ENCODE measurements at places on chromosomes 4 and X.

DNA sequence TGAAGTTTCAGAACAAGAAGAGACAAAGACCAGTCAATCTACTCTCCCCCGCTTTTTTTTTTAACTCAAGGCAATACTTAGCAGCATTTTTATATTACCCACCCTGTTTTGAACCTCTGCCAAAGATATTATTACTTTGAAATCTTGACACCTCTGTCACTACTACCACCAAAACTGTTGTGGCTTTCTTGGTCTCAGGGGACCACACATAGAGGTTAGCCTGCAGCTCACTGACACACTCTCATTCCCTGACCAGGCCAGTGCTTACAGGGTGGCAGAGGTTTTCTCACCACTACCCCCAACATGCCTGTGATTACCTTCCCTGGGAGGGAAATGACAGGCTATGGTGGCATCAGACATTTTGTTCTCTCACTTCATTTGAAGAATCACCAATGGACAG lies 137.4 kb upstream of the STIM2 start:
- no peak for DNase-seq

GRCh38 chrX:111244235-111244750 lies 26.0 kb downstream of the CAPN6 start:
- no peak for DNase-seq

GRCh38 chrX:23907498-23908218 lies at the start of the genes APOO and CXorf58:
TSS of gene APOO (minus strand) at chrX:23907938. CDS start at chrX:23907702, 236 bp downstream.
TSS of gene CXorf58 (plus strand) at chrX:23908006. CDS start at chrX:23910303, 2,297 bp downstream.
- peak; percentile 80 for DNase-seq

GRCh38 chrX:10085223-10085622 lies 71.6 kb upstream of the CLCN4 start:
- no peak for DNase-seq

- DNase-seq = no peak
Observed at GRCh38 chr4:159980826-159981468, 878.1 kb downstream of the RAPGEF2 start.

- DNase-seq = no peak
Observed at GRCh38 chrX:9997041-9997440, 29.9 kb downstream of the CLDN34 start.

DNA sequence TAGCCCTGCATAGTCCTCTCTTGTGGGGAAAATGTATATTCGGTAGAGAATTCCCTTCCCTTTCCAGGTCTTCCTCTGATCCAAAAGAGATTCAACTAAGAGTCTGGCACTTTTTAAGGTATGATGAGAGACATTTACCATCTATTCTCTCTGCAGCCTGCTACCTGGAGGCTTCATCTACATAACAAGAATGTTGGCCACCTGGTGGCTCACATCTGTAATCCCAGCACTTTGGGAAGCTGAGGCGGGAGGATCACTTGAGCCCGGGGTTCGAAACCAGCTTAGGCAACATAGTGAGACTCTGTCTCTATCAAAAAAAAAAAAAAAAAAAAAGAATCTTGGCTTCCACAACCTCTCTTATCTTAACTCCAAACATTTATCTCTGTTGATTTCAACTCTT lies 40.4 kb upstream of the NOCT start:
- no peak for DNase-seq

DNA sequence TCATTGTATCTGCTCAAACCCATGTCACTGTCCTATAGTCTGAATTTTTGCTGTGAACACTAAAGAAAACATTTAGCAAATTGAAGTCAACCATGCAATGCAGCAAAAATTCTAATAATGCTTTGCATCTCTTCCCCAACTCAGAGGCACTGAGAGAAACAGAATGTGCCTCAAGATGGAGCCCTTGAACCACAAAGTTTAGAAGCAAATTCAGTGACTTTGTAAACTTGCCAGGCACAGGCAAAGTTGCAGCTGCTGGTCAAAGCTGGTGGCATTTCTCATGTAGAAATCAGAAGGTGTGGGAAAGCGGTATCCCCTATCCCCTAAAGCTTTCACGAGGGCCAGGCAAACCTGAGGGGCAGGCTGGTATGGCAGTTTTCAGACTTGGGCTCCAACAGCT lies 121.7 kb upstream of the DIPK2B start:
- no peak for DNase-seq

DNA sequence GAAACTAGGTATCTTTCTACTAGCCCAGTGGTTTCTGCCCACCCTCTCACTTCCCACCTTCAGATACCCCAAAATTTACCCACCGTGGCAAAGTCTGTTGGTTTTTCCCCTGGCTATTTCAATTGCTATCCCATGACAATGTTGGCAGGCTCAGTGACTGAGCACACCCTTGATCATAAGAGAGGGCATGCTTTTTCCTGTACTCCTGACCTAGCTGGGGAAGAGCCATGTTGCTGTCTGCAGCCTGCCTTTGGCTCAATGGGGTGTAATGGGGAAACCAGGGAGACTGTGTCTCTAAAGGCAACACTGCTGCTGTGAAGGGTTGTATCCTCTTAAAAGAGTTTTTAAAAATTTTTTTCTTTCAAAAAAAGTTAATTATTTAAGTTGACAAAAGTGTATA lies 90.4 kb upstream of the CITED1 start:
- no peak for DNase-seq

DNA sequence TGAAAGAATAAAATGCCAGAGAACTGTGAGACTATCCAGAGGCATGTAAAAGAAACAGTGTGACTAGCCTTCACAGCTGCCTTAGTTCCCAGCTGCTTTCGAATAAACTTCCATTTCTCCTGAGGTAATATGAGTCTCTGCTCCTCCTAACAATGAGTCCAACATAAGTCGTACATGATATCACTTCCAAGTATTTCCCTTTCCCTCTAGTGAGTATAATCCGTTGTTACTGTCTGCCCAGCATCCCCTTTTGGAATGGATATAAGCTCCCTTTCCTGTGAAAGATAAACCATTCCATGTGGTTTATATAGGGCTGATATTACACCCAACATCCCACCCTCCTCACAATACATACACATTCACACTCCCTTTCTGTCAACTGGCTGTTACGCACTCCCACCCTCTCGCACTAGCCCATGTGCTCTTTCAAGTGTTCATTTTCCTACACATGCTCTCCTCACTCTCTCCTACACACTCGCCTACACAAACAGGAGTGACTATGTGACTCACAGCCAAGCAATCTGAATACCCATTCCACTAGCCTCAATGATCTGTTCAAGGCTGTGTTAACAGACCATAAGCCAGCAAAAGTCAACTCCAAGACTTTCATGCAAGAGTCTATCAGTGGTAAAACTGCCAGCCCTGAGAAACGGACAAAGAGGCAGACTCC lies 5.0 kb downstream of the NAF1 start:
- DNase-seq = no peak

GRCh38 chr4:1080961-1081688 lies 32.2 kb downstream of the RNF212 start:
- DNase-seq = no peak

DNA sequence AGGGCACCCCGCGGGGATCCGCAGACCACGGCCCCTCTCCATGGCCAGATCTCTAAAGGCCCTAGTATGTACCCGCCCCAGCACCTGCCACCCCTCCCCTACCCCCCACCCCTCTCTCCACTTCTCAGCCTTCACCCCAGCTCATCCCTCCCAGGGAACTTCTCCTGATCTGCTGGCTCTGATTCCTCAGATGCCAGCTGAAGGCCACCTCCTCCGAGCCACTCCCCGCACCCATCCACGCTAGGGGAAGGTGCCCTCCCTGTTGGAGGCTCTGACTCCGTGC lies 11.9 kb downstream of the PSAPL1 start:
- no peak for DNase-seq

GRCh38 chrX:71871367-71871766 lies 39.3 kb upstream of the NHSL2 start:
- no peak for DNase-seq

- DNase-seq = no peak
Observed at GRCh38 chr4:68271851-68272357, 26.4 kb upstream of the TMPRSS11B start.

DNA sequence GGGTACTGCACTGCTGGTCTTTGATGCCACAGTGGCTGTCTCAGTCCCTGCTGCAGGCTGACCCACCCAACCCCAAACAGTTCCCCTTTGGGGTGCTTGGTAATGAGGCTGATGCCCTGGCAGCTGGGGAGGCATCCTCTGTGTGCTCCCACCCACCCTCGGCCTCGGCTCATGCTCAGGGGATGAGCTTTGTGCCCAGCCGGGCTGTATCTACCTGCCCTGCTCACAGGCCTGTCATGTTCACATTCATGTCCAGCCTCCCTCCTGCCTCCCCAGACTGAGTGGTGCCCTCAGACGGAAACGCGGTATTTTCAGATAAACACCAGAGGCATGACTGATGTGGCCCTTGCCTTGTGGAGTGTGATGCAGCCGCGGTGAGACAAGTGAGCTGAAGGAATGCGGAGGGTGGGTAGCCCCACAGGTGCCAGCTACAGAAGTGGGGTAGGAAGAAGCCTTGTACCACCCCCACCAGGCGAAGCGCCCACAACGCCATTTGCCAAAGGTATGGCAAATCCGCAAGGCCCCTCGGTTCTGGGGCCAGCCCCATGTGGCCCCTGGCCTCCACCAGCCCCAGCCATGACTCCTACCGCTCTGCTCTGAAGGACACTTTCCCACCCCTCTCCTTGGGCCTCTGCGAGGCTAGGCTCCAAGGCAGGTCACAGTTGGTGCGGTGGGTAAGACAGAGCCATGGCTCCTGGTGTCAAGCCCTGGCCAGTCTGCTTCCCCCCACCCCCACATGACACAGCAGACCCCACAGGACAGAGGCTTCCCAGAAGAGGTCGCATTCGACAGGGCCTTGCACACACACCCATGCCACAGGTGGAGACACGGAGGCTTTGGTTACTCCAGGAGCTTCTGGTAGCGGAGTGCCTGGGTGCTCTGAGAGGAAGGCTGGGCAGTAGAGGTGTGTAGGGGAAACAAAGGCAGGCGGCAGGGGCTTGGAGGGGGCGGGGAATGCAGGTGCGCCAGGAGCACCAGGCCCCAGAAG lies 1.8 kb upstream of the RENBP start:
- no peak for DNase-seq

- DNase-seq = no peak
Observed at GRCh38 chr4:21819086-21819485, 129.5 kb downstream of the KCNIP4 start.

GRCh38 chr4:8376361-8377102 lies 64.0 kb downstream of the ACOX3 start:
- DNase-seq = no peak

- no peak for DNase-seq
Observed at GRCh38 chr4:17761062-17761461, 20.4 kb downstream of the FAM184B start.

DNA sequence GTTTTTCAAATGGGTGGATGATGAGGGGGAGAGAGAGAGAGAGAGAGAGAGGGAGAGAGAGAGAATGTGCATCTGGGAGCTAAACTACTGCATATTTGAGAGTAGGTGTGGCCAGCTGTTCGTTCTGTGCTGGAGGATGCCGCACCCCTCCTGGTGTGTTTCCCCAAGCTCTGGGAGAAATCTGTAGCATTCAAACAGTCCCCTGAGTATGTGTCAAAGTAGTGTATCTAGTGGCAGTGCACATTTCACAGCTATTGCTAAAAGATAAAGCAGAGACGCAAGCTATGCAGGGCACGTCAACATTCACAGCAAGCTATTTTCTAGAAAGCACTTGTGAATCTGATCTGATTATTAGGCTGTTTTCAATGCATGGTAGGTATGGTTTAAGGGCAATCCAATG lies 83.5 kb upstream of the LIMCH1 start:
- DNase-seq = no peak

Measured in stimulated activated CD8-positive, alpha-beta memory T cell treated with anti-CD3 and anti-CD28 coated beads, Interleukin-4, amount 100 ng/mL, for 1 hour (primary cell).